ENCODE measurements at places on chromosomes 4 and X.

GRCh38 chrX:39756086-39756883, 341.5 kb downstream of the BCOR start:
- DNase-seq = no peak

DNA sequence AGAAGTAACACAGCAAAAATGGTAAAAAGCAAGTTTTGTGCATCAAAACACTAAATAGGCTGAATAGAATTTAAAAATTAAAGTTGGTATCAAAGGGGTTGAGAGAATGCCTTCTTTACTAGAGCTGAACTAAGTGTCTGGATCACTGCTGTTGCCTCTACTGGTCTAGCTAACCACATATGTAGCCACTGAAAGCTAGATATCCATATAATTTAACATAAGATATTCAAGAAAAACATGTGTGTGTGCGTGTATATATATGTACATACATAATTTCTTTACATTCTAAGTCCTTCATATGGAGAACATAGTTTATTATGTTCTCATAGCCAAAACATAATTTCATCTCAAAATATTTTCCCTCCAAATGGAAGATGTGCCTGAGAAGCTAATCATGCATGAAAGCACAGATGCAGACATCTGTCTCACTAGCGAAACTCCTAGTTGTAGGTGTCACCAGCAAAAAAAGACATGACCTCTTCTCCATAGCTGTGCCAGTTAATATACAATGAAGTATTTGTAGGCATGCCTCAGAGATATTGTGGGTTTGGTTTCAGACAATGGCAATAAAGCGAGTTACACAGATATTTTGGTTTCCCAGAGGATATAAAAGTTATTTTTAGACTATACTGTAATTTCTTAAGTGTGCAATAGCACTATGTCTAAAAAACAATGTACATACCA, 47.3 kb downstream of the PDE5A start:
- no peak for DNase-seq

GRCh38 chr4:68651932-68652331, 18.5 kb downstream of the UGT2B15 start:
- no peak for DNase-seq

- no peak for DNase-seq
These were observed 479.3 kb downstream of the IL1RAPL1 start for GRCh38 chrX:29066516-29066915.

GRCh38 chrX:7110821-7111276, 36.7 kb upstream of the STS start:
- DNase-seq = no peak

- peak; percentile 61 for DNase-seq
These were observed 11.0 kb downstream of the CUL4B start for GRCh38 chrX:120549483-120550452.
